ENCODE measurements at places on chromosomes 1 and 21. TPM values are rescaled to one million over a fixed set of nuclear protein-coding genes. Genes with fewer than 3 reads are reported as not detected.

GJA4 gene
- total RNA-seq = not detected

DNA sequence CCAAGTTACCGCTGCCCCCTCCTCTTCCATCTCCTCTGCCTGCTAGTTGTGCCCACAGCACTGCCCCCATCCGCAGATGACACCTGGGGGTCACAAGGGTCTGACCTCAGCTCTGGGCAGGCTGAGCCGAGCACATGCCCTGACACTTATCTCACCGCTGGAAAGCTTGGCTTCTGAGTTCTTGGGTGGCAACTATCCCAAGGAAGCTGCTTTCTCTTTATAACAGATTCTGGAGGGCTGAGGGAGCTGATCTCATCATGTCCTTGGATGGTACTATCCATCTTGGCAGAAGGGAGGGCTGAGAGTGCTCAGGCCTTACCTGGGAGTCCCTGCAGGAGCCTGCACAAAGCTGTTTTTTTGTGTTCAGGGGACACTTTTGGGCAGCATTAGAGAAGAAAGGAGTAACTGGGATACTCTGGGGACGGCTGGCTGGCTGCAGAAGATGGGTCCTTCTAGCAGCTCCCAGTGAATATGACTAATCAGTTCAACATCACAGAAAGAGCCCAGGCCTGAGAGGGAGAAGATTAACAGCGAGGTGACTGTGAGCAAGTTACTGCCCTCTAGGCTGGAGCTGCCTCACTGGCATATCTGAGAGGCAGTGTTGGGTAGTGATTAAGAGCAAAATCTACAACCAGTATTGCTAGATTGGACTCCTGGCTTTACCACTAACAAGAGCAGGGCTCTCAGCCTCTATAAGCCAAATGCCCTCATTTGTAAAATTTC is 71.6 kb downstream of the PLXNA2 start:
- DNase-seq = no peak

- no peak for DNase-seq
Observed at GRCh38 chr1:6401673-6402072, 8.1 kb upstream of the ACOT7 start.

GRCh38 chr1:116168277-116169032 is 57.3 kb downstream of the MAB21L3 start:
- peak; percentile 23 for DNase-seq

DNA sequence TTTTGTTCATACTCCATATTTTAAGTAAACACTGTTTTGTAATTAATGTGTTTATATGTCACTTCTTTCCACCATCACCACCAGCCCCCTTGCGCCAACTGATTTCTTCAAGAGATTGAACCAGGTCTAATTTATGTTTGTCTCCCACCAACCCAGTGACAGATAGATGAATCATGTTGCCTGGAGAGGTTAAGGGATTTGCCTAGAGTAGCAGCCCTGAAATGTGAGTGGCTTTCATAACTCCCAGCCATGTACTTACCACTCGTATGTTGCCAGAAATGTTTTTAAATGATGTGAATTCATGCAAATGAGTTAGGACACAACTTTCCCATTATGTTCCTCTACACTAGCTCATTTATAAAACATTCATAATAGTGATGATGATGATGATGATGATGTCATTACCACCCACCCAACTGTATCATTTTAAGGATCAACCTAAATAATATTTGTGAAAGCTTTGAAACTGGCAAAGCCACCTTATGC is 86.9 kb downstream of the LRRC8D start:
- no peak for DNase-seq

DNA sequence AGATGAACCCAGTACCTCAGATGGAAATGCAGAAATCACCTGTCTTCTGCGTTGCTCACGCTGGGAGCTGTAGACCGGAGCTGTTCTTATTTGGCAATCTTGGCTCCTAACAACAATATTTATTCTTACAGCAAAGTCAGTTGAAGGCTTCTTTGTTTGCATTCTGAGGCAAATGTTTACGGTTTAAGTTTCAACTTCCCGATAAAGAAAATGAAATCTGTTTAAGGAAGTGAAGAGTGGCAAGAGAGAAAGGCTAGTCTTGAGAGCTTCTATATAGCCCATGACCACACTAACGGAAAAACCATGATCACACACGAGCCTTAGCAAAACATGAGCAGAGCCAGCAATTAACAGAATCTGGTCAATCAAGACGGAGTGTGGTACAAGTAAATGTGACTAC is 122.6 kb upstream of the ZNHIT6 start:
- peak; percentile 26 for DNase-seq

DNA sequence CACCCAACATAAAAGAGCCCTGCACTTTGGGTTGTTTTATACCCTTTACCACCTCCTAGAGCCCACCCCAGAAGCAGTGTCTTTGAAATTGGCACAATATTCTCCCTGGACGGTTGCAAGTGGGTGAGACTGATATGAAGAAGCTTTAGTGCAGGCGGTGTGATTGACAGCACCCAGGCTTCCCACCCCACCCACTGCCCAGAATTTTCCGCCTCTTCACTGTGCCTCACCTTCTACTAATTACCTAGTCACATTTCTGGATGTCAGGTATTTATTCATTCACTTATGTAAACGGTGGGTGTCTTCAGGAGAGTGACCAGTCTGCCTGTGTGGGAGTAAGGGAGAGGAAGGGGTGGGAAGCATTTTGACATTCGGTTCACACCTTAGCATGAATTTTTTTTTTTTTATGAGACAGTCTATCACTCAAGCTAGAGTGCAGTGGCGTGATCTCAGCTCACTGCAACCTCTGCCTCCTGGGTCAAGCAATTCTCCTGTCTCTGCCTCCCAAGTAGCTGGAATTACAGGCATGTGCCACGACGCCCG is 1.7 kb upstream of the FAM89A start:
- no peak for DNase-seq

Data from H4 (cell line).